ENCODE measurements at places on chromosomes 5 and 9. TPM values are rescaled to one million over a fixed set of nuclear protein-coding genes. Genes with fewer than 3 reads are reported as not detected.

GRIN1 gene
- not detected for total RNA-seq

SPARC gene
- total RNA-seq, result 5,653 TPM

PALM2AKAP2 gene
- total RNA-seq, result 4.2 TPM

SLC25A2 gene
- total RNA-seq, result 0.72 TPM

SLC4A9 gene
- not detected for total RNA-seq

LECT2 gene
- not detected for total RNA-seq

PAPPA gene
- 80.5 TPM for total RNA-seq

TAF11L3 gene
- total RNA-seq, result not detected

BHMT2 gene
- total RNA-seq, result 6.8 TPM

All from fibroblast of the aortic adventitia (primary cell).